ENCODE measurements at places on chromosomes 11 and 22.
A peak's percentile ranks its signal among the peaks of the same experiment; 100 is the strongest.

- DNase-seq, result no peak
Measured at GRCh38 chr11:120212926-120213325, 2.1 kb downstream of the OAF start.

GRCh38 chr11:61091373-61092279 lies 10.7 kb upstream of the CD5 start:
- no peak for DNase-seq

GRCh38 chr22:48015701-48016100 lies 1253.3 kb downstream of the TBC1D22A start:
- no peak for DNase-seq

DNA sequence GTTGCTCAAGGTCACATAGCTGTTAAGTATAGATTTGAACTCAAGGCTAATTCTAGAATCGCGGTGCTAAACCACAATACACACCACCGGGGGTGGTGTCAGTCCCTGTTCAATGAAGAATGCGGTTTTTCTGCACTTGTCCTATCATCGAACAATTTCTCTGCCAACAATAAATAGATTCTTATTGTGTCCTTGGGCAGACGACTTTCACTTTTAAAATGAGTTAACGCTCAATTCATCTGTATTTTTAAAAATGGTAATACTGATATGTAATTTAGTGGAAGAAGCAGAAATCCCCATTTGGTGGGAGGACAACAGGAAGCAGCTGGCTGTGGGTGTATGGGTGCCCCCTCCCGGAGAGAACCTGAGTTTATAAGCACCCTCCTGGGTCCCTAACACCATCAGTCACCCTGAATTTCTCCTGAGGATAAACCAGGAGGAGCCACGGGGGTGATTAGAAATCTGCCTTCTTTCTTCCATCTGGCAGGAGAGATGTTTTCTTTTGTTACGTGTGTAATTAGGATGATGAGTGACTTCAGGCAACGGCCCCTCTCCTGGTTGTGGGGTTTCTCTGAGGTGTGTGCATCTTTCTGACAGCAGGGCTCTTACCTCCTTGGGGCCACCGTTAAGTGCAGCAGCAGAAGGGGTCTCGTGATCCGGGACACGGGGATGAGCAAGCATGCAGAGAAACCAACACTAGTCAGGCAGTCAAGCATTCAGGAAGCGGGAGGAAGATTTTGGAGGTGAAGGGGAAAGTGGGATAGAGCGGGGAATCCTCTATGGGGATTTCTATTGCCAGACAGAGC lies 87.7 kb downstream of the GRAMD1B start:
- no peak for DNase-seq

DNA sequence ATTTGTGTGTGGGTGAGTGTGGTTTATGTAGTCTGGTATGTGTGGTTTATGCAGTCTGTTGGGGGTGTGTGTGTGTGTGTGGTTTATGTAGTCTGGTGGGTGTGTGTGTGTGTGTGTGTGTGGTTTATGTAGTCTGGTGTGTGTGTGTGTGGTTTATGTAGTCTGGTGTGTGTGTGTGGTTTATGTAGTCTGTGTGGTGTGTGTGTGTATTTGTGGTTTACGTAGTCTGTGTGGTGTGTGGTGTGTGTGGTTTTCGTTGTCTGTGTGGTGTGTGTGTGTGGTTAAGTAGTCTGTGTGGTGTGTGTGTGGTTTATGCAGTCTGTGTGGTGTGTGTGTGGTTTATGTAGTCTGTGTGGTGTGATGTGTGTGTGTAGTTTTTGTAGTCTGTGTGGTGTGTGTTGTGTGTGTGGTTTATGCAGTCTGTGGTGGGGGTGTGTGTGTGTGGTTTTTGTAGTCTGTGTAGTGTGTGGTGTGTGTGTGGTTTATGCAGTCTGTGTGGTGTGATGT lies 26.2 kb upstream of the PARVG start:
- no peak for DNase-seq

GRCh38 chr11:28242596-28242995 lies 134.4 kb downstream of the METTL15 start:
- no peak for DNase-seq

- DNase-seq, result no peak
Measured at GRCh38 chr11:93133488-93134109, 64.2 kb downstream of the SLC36A4 start.

- no peak for DNase-seq
Measured at GRCh38 chr22:38070250-38070921, 13.2 kb downstream of the PICK1 start.

GRCh38 chr22:20957683-20958431 lies 9.2 kb upstream of the AIFM3 start:
- no peak for DNase-seq

DNA sequence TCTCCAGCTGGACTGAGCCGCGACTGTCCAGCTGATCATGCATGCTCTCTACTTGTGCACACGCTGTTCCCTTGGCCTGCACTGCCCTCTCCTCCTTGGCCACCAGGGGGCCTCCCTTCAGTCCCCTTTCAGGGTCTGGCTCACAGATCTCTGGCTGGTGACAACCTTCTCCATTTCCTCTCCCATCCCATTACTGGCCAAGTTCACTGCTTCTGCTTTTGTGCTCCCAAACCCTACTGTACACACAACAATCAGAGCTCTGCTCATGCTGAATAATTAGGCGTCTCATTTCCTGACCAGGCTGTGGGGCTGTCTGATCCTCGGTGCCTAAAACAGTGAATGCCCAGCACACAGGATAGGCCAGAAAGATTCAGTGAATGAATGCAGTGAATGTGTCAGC lies 224.0 kb upstream of the NARS2 start:
- DNase-seq, result peak; percentile 5

- no peak for DNase-seq
Measured at GRCh38 chr22:27278946-27279345, 522.6 kb downstream of the MN1 start.

DNA sequence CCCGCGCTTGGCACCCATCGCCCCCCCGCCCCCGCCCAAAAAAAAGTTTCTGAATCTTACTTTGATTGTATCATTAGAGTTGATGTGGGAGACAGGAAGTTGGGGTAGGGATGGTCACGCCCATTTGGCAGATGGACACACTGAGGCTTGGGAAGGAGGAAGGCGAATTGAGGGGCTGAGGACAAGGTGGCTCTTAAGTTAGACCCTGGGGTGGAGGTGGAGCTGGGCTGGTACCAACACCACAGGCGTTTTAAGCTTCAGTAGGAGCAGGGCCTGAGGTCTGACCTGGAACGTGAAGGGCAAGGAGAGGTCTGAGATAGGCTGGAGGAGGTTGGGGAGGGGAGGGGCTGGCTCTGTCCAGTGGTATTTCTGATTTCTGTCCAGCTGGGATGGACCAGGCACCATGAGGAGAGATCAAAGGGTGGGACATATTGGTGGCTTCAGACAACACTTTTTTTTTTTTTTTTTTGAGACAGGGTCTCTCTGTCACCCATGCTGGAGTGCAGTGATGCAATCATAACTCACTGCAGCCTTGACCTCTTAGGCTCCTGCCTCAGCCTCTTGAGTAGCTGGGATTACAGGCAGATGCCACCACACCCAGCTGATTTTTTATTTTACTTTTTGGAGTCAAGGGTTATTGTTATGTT lies 799 bp upstream of the CDC42BPG start:
- DNase-seq, result no peak

- DNase-seq, result no peak
Measured at GRCh38 chr11:94809251-94809650, 41.1 kb downstream of the AMOTL1 start.

GRCh38 chr11:126394036-126394435 lies 38.5 kb downstream of the ST3GAL4 start:
- no peak for DNase-seq

DNA sequence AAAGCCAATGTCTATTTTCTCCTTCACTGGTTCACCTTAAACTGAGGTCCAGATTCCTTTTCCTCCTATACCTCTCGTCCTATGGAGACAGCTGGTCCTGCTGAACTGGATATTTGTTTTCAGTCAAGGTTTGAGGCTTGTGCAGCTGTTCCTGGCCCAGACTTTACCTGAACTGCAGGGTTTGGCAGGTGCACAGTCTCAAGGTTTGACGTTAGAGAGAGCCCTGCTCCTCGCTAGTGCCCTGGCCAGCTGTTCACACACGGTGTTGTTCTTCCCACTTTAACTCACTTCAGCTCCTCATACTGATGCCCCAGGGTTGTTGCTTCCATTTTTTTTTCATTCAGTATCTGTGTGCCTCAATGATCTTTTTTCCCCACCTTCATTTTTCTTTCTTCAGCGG lies 74.0 kb upstream of the TTC12 start:
- DNase-seq, result no peak

DNA sequence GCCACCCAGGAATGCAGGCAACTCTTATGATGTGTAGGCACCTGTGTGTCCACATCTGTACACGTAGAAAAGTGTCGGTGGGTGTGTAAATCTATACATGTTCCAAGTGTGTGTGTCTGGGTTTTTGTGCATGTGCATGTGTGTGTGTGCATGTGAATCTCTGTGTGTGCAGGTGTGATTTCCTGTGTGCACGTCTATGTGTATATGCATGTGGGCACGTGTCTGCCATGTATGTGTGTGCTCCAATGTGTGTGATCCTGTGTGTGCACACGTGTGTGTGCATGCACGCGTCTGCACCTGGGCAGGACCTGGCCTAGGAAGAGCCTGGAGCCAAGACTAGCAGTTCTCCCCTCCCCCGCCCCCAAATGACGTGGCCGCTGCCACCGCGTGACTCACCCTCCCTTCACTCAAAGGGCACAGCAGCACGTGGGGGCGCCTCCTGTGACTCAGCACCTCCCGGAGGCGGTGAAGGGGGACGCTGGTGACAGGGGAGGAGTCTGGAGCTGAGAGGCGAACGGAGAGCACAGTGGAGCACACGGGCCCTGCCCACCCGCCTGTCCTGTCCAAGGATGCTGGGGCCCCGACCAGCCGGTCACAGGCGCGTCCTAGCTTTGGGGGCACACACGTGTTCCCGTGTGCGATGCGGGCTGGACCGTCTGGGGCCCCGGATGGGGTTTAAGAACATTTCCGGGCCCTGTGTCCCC lies 10.1 kb downstream of the PIM3 start:
- DNase-seq, result peak; percentile 92

- no peak for DNase-seq
Measured at GRCh38 chr22:47304191-47304831, 541.9 kb downstream of the TBC1D22A start.
